ENCODE measurements at places on chromosomes 12 and 14. TPM values are rescaled to one million over a fixed set of nuclear protein-coding genes. Genes with fewer than 3 reads are reported as not detected.

The ADCY6 gene
- 44.2 TPM for total RNA-seq

The BDKRB2 gene
- total RNA-seq = 0.26 TPM

The BIN2 gene
- total RNA-seq = not detected

The SERPINA10 gene
- not detected for total RNA-seq

The CSRNP2 gene
- total RNA-seq = 40.0 TPM

The CLEC2A gene
- not detected for total RNA-seq

The SHMT2 gene
- 147 TPM for total RNA-seq

Measured in myocyte (in vitro differentiated cells).